Immature natural killer cell (primary cell): ENCODE measurements at places on chromosomes 7 and 10. TPM values are rescaled to one million over a fixed set of nuclear protein-coding genes. Genes with fewer than 3 reads are reported as not detected.

GRCh38 chr7:53431901-53432300 is 396.5 kb downstream of the POM121L12 start:
- no peak for DNase-seq
- H3K4me1 ChIP-seq, result no peaks in the 10 kb centered on the region
- H3K36me3 ChIP-seq, result no peaks in the 10 kb centered on the region
- no peak overlapping the region for H3K27ac ChIP-seq
- peaks cover 5% of the 10 kb centered on the region for H3K27me3 ChIP-seq

GRCh38 chr10:1316121-1316808 is 260.1 kb downstream of the WDR37 start:
- no peak overlapping the region for H3K4me3 ChIP-seq
- peaks cover 3% of the 10 kb centered on the region for H3K27me3 ChIP-seq
- no peaks in the 10 kb centered on the region for H3K4me1 ChIP-seq
- no peak for DNase-seq
- no peaks in the 10 kb centered on the region for H3K36me3 ChIP-seq
- no peak overlapping the region for H3K27ac ChIP-seq

DNA sequence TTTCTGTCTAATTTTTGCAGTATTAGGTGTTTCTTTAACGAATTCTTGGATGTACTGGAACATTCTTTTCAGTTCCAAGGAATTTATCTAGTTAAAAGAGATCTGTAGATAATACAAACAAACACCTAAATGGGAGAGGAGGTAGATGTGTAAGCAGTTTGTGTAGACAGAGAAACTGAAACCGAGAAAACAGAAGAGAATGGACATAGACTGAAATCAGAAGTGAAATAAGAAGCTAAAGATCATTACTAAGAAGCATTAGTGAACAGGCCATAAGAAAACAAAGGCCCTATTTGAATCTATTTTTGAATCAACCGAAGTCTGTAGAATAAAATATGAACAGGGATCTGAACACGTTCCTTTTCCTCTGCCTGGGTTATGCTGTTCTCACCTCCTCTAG is 26.5 kb upstream of the TMEM229A start:
- DNase-seq, result no peak
- H3K36me3 ChIP-seq, result no peaks in the 10 kb centered on the region

GRCh38 chr7:8378349-8379019 is 54.9 kb upstream of the NXPH1 start:
- H3K4me3 ChIP-seq, result no peak overlapping the region
- H3K36me3 ChIP-seq, result no peaks in the 10 kb centered on the region
- H3K27me3 ChIP-seq, result peaks cover 2% of the 10 kb centered on the region
- DNase-seq, result no peak

DNA sequence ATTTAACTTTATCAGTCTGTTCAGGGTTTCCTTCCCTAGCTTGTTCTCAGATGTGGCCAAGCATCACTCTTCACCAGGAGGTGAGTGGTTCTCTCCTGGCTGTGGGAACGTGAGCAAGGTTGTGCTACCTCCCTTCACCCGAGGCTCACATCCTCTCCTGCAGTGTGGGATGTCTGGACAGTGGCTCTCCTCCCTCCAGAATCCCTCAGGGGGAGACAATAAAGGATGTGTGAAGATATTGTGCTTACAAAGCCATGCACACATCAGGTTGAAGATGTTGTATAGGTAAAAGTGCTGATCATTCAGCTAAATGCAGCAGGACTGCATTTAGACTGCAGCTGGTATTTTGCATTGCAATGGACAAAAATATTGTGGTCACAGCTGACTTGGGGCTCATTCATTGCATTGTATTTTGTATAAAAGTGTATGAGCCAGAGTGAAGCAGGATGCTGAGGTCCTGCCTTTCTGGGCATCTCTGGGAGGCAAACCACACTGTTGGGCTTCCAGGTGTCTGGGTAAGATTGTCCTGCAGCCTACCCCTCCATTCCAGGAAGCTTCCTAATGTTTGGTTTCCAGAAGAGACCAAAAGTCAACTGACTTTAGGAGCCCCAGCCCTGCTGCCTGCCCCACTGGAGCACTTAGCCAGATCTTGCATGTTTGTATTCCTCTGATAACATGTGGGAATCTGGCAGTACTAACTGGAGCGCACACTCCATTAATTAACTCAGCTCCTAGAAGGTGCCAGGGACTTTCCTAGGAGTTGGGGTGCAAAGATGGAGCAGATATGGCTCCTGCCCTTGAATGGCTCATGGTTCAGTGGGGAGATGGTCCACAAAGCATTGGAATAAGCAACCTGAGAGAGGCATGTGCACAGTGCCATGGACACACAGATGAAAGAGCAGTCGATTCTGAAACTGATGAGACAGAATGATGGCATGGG is 292.5 kb upstream of the ZNF32 start:
- H3K4me1 ChIP-seq, result peaks cover 19% of the 10 kb centered on the region
- no peak overlapping the region for H3K4me3 ChIP-seq
- peaks cover 6% of the 10 kb centered on the region for H3K27me3 ChIP-seq
- no peak for DNase-seq

DNA sequence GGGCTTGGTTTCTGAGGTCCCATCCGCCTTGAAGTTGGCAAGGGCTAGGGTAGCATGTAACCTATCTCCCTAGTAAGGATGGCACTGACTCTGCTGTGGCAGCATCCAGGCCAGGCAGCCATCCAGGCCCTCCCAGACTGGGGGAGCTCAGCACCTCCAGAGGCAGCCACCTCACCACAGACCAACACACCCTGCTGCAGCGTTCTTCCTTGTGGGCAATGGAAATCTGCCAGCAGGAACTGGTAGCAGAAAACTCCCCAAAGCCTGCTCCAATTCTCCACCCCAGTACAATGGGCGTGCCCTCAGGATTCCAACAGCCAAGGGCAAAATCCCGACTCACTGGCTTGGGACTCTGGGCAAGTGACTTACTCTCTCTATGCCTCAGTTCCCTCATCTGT is 27.5 kb downstream of the DLG5 start:
- DNase-seq, result no peak
- H3K27ac ChIP-seq, result peak overlapping the region; percentile 1

GRCh38 chr10:68526634-68527307 is 552 bp downstream of the SLC25A16 start:
- H3K36me3 ChIP-seq, result no peaks in the 10 kb centered on the region
- peaks cover 9% of the 10 kb centered on the region for H3K4me1 ChIP-seq
- H3K4me3 ChIP-seq, result peak overlapping the region; percentile 93
- peak overlapping the region; percentile 93 for H3K27ac ChIP-seq
- no peak for DNase-seq
- H3K27me3 ChIP-seq, result no peaks in the 10 kb centered on the region

The EPHA1 gene
- not detected for polyA plus RNA-seq

The EPHB6 gene
- polyA plus RNA-seq, result 2.4 TPM

The NUTM2A gene
- not detected for polyA plus RNA-seq

The PTPRN2 gene
- polyA plus RNA-seq, result 3.7 TPM
